ENCODE measurements at places on chromosomes 2 and 18. TPM values are rescaled to one million over a fixed set of nuclear protein-coding genes. Genes with fewer than 3 reads are reported as not detected.

DNA sequence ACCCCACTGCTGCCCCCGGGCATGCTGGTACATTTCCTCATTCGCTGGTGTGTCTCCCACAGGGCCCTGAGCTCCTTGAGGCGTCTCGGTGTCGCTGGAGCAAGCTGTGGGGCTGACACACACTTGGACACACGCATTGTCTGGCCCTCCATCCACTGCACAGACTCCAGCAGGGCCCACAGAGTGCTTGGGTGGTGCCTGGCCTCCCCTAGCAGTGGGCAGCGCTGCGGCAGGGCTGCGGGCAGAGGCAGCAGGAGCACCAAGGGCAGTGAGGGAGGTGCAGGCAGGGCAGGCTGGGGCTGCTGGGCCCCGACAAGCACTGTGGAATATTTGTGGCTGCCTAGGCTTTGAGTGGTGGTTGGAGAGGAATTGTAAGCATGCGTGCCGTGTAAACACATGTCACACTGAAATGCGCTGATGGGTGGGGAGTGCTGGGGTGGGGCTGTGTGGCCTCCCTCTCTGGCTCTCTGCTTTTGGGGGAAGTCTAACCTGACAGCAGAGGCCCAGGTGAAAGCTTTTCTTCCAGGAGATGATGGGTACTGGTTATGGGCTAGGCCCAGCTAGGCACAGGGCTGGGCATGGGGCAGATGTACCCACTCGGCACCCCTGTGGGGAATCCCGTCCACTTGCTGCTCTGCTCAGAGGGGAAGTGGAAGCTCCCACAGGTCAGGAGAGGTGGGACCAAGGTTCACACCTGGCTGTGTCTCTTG lies 55.5 kb upstream of the HS6ST1 start:
- DNase-seq = no peak

- DNase-seq = no peak
Measured at GRCh38 chr2:66268756-66269155, 166.2 kb upstream of the MEIS1 start.

DNA sequence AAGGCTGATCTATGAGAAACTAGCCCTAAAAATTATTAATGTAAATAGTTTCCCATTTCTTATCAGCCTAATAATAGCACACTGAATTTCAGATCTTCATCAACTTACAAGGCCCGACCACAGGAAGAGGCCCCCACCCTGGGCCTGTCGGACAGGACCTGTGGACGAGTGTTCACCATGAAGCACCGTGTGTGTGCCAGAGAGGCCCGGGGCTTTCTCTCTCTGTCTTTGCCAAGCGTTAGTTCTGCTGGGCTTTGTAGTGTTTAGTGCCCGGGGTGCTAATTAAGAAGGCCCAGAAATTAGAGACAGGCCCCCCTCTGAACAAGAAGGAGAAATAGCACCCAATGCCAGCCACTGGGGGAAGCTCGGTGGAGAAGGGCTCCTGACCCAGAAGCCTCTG lies 265.7 kb downstream of the TWIST2 start:
- no peak for DNase-seq

DNA sequence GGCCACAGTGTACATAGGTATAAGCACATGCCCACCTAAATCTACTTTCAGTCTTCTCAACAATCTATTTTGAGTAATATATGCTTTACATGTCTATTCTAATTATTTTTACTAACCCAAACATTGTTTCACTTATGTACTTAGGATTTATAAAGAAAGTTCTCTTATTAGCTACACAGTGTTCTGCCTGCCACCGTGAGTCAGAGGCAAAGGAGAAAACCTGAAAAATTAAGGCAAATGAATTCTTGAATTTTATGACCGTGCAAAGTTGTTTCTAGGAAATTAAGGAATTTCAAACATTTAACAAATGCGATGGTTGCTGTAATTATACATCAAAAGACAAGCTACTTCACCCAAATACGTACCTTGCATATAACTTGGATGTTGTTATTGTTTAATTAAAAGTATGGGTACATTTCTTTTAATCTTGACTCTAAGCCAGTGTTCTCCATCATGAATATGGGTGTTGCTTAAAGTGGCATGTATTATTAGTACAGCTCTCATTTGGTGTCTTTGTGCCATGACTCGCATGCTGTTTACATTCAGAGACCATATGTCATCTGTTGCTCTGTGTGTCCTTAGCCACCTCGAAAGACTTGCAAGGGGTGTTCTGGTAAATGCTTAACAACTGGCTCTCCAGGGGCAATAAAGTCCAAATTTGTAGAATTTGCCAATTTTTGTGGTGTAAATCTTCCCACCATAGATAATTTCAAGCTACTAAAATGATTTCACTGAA lies 154.3 kb upstream of the FN1 start:
- no peak for DNase-seq

The EML6 gene
- 0.30 TPM for total RNA-seq

The MRPL19 gene
- 45.2 TPM for total RNA-seq

GRCh38 chr2:223036790-223037444 lies 15.1 kb upstream of the KCNE4 start:
- no peak for DNase-seq

The CDH7 gene
- total RNA-seq = not detected

DNA sequence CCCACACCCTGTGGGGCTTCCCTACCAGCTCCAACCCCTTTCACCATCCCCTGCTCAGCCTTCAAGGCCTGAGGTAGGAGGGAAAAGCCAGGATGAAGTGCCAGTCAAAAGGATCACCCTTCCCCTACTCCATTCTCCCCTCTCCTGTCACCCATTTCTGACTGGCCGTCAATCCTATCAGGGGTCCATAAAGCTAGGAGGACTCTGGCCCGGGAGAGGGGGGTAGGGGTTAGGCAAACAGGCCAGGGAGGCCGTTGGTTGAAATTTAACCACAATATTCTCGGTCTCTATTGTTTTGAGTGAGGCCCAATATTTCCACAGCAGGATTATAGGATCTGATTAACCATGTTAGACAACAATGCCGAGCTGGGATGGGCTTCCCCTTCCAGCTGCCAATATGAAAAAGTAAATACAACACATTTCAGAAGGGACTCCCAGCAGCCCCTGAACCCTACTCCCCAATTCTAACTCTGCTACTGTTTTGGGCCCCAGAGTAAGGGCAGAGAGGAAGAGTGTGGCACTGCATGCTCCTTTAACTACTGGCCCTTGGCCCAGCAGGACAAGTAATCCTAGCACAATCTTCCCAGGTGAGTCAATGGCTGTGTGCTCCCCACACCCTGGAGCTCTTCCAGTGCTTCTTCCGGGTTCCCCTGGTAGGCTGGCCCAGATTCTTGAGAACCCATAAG lies 10.6 kb upstream of the IHH start:
- DNase-seq = no peak

The DUSP2 gene
- 248 TPM for total RNA-seq

- DNase-seq = no peak
Measured at GRCh38 chr2:157923598-157924217, 47.6 kb upstream of the ACVR1 start.

The SLC4A3 gene
- 0.05 TPM for total RNA-seq

DNA sequence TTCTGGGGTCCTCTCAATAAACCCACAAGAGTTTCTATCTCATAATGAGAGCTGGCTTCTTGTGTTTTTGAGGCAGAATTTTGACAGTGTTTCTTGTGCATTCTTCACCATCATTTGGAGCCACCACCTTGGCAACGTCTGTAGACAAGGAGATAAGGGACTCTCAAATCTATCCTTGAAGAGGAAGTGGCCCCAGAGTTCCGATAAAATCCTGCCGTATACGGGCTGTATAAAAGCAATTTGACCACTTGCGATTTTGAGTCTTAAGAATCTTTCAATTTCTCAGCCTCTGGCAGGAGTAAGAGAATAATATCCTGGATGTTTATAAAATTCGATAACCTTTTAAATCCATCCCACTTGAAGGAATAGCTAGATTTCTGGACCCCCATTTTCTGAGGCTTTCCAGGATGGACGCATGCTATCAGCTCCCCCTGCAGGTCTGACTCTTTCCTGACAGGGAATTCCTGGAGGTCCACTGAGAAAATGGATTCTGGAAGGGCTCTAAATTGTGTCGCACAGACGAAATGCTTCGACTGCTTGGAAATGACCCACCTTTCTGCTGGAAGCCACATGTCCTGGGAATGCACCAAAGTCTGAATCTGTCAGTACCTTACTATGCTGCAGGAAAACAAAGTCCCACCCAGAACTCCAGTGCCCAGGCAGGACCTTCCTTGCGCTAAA lies 54.1 kb downstream of the E2F6 start:
- no peak for DNase-seq

GRCh38 chr18:42048158-42048557 lies 93.1 kb downstream of the PIK3C3 start:
- no peak for DNase-seq

DNA sequence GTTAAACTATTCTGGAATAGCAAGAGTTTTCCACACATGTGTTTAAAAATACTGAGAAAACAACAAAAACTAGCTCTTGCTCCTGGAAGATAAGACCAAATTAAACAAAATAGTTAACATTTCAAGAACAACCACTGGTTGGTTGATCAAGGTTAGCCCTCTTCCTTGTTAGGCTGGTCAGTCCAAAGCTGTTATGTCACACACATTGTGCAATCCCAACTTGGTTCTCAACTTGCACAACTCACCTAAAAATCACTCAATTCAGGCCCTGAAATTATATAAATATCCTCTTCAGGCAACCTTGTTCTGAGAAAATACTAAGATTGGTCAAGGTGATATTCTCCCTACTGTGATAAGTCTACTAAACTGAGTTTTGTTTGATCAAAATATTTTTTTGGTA lies 169.7 kb upstream of the LRP1B start:
- DNase-seq = no peak

DNA sequence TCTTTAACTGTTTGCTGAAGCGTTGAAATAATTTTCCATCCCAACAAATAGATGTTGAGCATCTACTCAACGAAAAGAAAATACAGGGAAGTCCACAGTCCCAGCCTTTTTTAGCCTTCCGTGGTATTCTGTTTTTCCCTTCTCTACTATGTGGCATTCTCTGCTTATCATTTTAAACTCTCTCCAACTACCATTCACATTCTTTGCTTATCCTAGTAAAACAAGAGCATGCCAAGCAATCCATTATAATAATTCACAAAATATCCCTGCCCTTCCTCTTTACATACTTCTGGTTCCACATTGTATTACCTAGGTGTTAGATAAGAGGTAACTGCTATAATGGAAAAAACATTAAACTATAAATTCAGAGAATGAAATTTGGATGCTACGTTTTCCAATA lies 1.6 kb upstream of the SESTD1 start:
- no peak for DNase-seq

Measured in activated CD4-positive, alpha-beta T cell treated with anti-CD3 and anti-CD28 coated beads for 36 hours (primary cell).